ENCODE measurements at places on chromosomes 11 and 22. TPM values are rescaled to one million over a fixed set of nuclear protein-coding genes. Genes with fewer than 3 reads are reported as not detected.

REXO2 gene
- 165 TPM for total RNA-seq

FOLR2 gene
- total RNA-seq, result not detected

APOBEC3C gene
- 0.22 TPM for total RNA-seq

FTH1 gene
- total RNA-seq, result 380 TPM

KCTD17 gene
- 53.2 TPM for total RNA-seq

TMPRSS6 gene
- not detected for total RNA-seq

GLB1L2 gene
- total RNA-seq, result 0.34 TPM

OR52H1 gene
- total RNA-seq, result 0.09 TPM

RAB38 gene
- total RNA-seq, result 0.65 TPM

CARD16 gene
- total RNA-seq, result 40.0 TPM

ELMOD1 gene
- total RNA-seq, result 1.1 TPM

APOA5 gene
- total RNA-seq, result not detected

P2RY2 gene
- 0.11 TPM for total RNA-seq

MOV10L1 gene
- total RNA-seq, result 26.8 TPM

CCDC81 gene
- under 0.01 TPM for total RNA-seq

GAL3ST1 gene
- total RNA-seq, result under 0.01 TPM

TPBGL gene
- not detected for total RNA-seq

MMP8 gene
- total RNA-seq, result not detected

PRODH gene
- not detected for total RNA-seq

FUT4 gene
- 6.0 TPM for total RNA-seq

PCSK7 gene
- 30.8 TPM for total RNA-seq

CD6 gene
- not detected for total RNA-seq

KRTAP5-7 gene
- total RNA-seq, result 0.11 TPM

PARVG gene
- total RNA-seq, result 0.11 TPM

OR52I1 gene
- total RNA-seq, result not detected

TUB gene
- 0.11 TPM for total RNA-seq

IGSF9B gene
- total RNA-seq, result not detected

CNTF gene
- total RNA-seq, result 1.5 TPM

MS4A1 gene
- not detected for total RNA-seq

RIMBP3B gene
- total RNA-seq, result under 0.01 TPM

UBQLNL gene
- not detected for total RNA-seq

GGTLC3 gene
- total RNA-seq, result not detected

POTEH gene
- total RNA-seq, result not detected

SYT8 gene
- not detected for total RNA-seq

LARGE2 gene
- total RNA-seq, result not detected

NCR3LG1 gene
- total RNA-seq, result 0.26 TPM

TUBA8 gene
- 0.33 TPM for total RNA-seq

BUD13 gene
- 13.5 TPM for total RNA-seq

TRIM21 gene
- total RNA-seq, result 24.8 TPM

PRR33 gene
- not detected for total RNA-seq

SYNGR1 gene
- total RNA-seq, result 0.95 TPM

ACRV1 gene
- not detected for total RNA-seq
